Natural killer cell treated with Interleukin-12 subunit alpha and Interleukin-12 subunit beta and Interleukin-15 and Interleukin-18, amount 100 ng/mL, for 72 hours (primary cell): ENCODE measurements at places on chromosomes 5 and 9. TPM values are rescaled to one million over a fixed set of nuclear protein-coding genes. Genes with fewer than 3 reads are reported as not detected.

The PCDHA11 gene
- total RNA-seq, result not detected

The EFCAB9 gene
- total RNA-seq, result not detected

The CARD6 gene
- 11.2 TPM for total RNA-seq

The CDH18 gene
- not detected for total RNA-seq

The IL17B gene
- total RNA-seq, result not detected

The TAF9 gene
- 38.9 TPM for total RNA-seq

The ERAP2 gene
- 103 TPM for total RNA-seq

The SEMA5A gene
- total RNA-seq, result not detected

The HTR4 gene
- not detected for total RNA-seq

The FAM78A gene
- 53.3 TPM for total RNA-seq

The DEPDC1B gene
- 14.8 TPM for total RNA-seq

The NTRK2 gene
- total RNA-seq, result 2.4 TPM

The LCN15 gene
- not detected for total RNA-seq

The PDE6A gene
- total RNA-seq, result not detected

The CCDC180 gene
- total RNA-seq, result 4.9 TPM

The PCDHGB7 gene
- total RNA-seq, result 0.95 TPM

The GDNF gene
- not detected for total RNA-seq

The CER1 gene
- not detected for total RNA-seq

The GABRA6 gene
- not detected for total RNA-seq

The SPOCK1 gene
- total RNA-seq, result not detected

The CAVIN4 gene
- total RNA-seq, result 0.31 TPM

The PCDHGA3 gene
- not detected for total RNA-seq

The CCDC183 gene
- 0.38 TPM for total RNA-seq

The FOXD4L5 gene
- 0.25 TPM for total RNA-seq

The PKN3 gene
- total RNA-seq, result 8.0 TPM

The GNA14 gene
- total RNA-seq, result not detected

The F2RL2 gene
- total RNA-seq, result not detected
